ENCODE measurements at places on chromosomes 2 and 18.

- no peak for DNase-seq
Measured at GRCh38 chr2:174438146-174438886, 42.8 kb downstream of the SCRN3 start.

GRCh38 chr2:207501802-207502576 lies 27.8 kb upstream of the CREB1 start:
- no peak for DNase-seq

- no peak for DNase-seq
Measured at GRCh38 chr2:48146552-48146951, 240.3 kb upstream of the FBXO11 start.

DNA sequence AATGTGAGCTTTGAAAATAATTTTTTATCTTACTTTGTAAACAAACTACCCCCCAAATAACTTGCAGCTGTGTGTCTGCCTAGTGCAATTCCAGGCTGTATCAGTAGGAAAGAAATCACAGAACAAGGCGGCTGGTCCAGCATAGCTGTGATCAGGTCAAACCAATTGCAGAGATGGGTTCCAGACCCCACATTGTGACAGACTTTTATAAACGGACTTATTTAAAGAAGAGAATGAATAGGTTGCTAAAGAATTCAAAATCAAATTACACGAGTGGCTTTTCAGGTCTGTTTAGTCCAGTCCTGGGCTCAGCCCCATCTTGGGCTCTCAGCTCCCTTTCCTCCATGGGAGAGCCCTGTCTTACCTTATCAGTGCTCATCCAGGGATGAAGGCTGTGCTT lies 11.1 kb downstream of the BMP10 start:
- no peak for DNase-seq

DNA sequence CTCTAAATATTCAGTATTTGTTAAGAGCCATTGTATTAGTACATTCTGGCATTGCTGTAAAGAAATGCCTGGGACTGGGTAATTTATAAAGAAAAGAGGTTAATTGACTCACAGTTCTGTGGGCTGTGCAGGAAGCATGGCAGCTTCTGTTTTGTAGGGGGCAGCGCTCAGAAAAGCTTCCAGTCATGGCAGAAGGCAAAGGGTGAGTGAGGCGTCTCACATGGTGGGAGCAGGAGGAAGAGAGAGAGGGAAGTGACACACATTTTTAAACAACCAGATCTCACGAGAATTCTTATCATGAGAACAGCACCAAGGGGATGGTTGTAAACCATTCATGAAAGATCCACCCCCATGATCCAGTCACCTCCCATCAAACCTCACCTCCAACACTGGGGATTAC lies 13.8 kb upstream of the CCDC102B start:
- DNase-seq = no peak

GRCh38 chr2:241658296-241658695 lies 20.8 kb downstream of the ATG4B start:
- no peak for DNase-seq

GRCh38 chr2:38322224-38322914 lies 54.7 kb downstream of the ATL2 start:
- no peak for DNase-seq

DNA sequence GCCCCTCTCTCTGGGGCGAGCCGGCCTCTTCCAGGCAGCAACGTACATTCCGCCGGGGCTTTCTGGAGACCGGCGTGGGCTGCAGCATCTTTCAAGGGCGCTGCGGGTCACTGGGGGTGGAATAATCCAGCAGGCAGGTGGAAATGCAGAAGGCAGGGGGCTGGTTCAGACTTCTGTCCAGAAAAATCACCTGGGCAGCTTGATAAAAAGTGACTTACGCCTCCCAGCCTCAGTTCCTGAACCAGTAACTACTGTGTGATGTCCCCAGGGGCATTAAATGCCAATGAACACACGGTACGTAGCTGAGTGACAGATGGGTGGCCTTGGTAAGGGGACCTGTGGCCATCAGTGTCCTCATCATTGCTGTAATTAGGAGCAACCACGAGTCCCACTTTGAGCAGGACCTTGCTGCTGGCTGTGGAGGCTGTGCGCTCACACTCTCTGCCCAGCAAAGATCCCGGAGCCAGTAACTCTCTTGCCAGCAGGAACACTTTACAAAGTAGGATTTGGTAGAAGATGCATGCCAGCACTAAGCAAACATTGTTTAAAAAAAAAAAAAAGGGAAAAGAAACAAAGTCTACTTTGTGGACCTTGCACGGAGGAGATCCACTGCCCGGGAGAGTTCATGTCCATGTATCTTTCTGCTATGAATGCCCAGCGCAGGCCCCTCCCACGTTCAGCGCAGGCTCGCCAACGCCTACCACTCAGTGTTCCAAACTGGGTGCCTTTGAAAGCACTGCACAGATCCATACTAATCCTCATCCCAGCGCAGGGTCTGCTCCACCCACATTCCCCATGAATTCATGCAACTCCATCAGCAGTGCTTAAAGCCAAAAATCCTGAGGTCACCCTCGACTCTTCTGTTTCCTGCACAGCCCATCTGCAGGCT lies 177.3 kb downstream of the HDAC4 start:
- DNase-seq = no peak

- DNase-seq = no peak
Measured at GRCh38 chr2:233091595-233092375, 31.6 kb downstream of the INPP5D start.

- DNase-seq = no peak
Measured at GRCh38 chr2:28193630-28194403, 198.8 kb upstream of the FOSL2 start.

- no peak for DNase-seq
Measured at GRCh38 chr2:191676790-191677645, 918 bp upstream of the NABP1 start.

- DNase-seq = no peak
Measured at GRCh38 chr18:58496937-58497336, 132.0 kb downstream of the ALPK2 start.

DNA sequence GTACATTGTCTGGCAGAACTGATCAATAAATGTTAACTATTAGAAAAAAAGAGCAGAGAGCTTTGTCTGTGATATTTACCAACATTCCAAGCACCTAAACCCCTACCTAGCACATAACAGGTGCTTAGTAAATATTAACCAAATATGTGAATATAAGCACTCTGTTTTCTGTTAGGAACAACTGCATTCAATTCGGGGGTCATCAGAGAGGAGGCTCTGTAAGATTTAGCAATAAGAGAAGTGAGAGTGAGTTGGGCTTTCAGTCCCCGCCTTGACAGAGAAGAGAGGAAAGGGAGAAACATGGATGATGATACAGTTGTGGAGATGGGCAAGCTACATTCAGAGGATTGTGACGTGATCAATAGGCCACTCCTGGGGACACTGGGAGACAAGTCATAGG lies 47.7 kb downstream of the MYOM1 start:
- no peak for DNase-seq

- DNase-seq = no peak
Measured at GRCh38 chr2:45895241-45895861, 243.9 kb downstream of the PRKCE start.

- peak; percentile 41 for DNase-seq
Measured at GRCh38 chr18:4068552-4069158, 386.5 kb downstream of the DLGAP1 start.

GRCh38 chr18:22195052-22195451 lies 25.7 kb downstream of the GATA6 start:
- DNase-seq = no peak

DNA sequence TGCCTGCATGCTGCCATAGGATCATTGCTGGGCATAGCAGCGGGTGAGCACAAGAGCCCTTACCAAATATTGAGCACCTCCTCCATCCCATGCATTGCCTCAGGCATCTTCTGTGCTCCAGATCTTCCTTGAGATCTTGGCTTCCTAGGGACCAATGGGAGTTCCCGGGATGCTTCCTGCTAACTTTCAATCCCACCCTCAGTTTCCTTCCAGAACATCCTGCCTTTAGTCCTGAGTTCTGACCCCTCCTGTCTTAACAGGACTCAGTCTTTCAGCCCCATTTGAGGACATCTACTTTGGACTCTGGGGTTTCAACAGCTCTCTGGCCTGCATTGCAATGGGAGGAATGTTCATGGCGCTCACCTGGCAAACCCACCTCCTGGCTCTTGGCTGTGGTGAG lies 15.3 kb downstream of the SLC14A1 start:
- DNase-seq = no peak

DNA sequence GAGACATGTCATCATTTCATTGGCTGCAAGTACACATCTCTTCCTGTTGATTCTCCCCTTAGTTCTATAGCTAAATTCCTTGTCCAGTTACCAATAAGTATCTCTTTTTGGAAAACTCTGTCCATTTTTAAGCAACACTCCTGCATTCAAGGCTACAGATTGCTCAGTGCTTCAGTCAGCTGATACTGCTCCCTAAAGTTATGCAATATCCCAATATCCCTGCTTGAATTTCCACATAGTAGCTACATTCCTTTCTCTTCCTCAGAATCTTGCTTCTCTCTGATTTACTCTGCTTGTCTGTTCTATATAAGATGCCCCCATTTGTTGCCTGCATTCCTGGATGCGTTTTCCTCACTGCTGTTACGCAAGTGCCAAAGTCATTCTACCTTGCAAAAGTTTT lies 109.8 kb downstream of the PARD3B start:
- no peak for DNase-seq

DNA sequence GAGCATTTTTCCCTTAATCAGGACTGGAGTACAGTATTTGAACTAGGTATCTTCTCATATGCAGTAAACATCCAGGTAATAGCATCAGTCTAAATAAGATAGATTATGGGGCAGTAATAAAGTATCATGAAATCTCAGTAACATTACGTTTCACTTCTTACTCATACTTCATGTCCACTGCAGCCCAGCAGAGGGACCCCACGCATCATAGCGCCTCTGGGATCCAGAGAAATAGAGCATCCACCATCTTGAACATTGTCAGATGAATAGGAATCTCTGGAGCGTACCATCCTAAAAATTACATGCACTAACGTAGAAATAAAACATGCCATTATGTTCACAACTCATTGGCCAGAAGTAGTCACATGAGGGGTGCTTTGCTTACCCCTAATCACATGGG lies 499.0 kb downstream of the CPS1 start:
- no peak for DNase-seq

- DNase-seq = no peak
Measured at GRCh38 chr18:50663626-50664441, 103.9 kb downstream of the MAPK4 start.

DNA sequence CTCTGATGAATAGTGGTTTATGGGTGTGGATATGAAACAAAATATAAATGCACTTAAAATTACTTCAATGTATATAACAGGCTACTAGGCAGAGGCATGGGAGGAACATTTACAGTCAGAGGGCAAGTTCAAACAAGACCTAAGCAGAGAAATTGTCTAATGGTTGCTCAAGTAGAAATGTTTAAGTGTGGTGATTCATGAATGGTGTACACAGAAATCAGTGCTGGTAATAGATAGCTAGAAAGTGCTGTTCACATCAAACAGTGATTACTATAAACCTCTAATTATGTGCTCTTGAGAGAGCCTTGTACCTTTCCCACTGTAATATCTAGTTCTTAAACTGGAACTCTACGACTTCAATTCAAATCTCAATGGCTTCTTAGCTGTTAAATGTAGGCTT lies 485.1 kb downstream of the NRXN1 start:
- DNase-seq = no peak

DNA sequence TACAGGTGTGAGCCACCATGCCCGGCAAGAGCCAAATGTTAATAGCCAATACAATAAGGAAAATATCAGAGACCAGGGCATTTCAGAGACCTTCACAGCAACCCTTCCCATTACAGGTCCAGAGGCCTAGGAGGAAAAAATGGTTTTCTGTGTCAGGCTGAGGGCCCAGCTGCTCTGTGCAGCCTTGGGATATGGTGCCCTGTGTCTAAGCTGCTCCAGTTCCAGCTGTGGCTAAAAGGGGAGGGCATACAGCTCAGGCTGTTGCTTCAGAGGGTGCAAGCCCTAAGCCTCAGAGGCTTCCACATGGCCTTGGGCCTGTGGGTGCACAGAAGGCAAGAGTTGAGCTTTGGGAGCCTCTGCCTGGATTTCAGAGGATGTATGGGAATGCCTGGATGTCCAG lies 20.1 kb upstream of the CCDC195 start:
- DNase-seq = no peak

- no peak for DNase-seq
Measured at GRCh38 chr2:179677077-179677688, 184.2 kb downstream of the ZNF385B start.

DNA sequence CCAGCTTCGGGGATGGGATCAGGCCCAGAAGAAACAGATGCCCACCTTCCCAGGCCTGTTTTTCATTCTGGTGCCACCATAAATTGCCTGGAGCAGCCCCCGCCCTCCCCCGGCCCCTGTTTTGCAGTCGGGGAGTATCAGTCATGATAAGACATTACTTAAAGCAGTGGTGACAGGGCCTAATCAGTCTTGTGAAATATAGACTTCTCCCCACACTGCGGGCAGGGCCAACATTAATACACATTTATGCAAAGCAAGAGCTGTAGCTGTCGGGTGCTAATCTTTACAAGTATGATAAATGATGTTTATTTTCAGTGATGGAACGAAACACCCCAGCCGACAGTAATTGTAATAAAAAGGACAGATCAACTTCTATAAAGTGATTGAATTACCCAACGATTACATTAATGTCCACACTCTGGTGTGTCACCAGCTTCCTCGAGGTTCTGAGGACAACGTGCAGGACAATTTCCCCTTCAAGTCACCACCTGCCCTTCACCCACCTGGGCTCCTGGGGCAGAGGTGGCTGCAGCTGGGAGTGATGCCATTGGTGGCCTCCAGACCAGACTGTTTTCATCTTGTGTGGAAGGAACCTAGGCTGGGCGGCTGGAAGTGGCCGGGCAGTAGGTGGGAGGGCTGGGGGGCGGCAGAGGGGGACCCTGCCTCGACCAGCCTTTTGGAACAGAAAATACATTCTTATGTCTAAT lies 226.0 kb downstream of the TFCP2L1 start:
- no peak for DNase-seq

GRCh38 chr2:13583609-13584008 lies 866.9 kb downstream of the TRIB2 start:
- no peak for DNase-seq

GRCh38 chr2:65364986-65365733 lies 67.2 kb downstream of the SPRED2 start:
- no peak for DNase-seq

GRCh38 chr18:3706279-3707097 lies 256.5 kb downstream of the TGIF1 start:
- DNase-seq = no peak

DNA sequence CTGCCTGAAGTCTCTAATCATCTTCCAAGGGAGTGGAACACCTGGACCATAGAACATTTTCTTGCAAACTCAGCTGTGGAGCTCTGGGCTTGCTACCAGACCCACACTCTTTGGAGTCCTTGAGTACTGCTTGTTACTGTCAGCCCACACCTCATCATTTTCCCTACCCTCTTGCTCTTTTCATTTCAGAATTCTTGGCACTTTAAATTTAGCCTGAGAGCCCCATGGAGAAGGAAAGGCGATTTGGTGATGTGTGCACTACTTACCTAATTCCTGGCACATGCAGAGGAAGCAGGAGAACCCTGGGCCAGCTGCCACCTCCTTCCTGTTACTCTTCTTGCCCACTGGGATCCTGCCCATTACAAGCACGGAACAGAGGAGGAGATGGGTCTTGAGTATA lies 31.7 kb downstream of the TMEM178A start:
- DNase-seq = no peak

GRCh38 chr2:37224063-37224462 lies 7.3 kb downstream of the CEBPZ start:
- DNase-seq = no peak

GRCh38 chr2:197839327-197839726 lies 34.9 kb downstream of the PLCL1 start:
- no peak for DNase-seq

All from NCI-H1092 treated with DMSO at 0.1 percent for 48 hours (cell line).